ENCODE measurements at places on chromosomes 11 and 22.
A peak's percentile ranks its signal among the peaks of the same experiment; 100 is the strongest.

- DNase-seq: no peak
Measured at GRCh38 chr11:58164389-58164788, 24.5 kb upstream of the OR9Q2 start.

DNA sequence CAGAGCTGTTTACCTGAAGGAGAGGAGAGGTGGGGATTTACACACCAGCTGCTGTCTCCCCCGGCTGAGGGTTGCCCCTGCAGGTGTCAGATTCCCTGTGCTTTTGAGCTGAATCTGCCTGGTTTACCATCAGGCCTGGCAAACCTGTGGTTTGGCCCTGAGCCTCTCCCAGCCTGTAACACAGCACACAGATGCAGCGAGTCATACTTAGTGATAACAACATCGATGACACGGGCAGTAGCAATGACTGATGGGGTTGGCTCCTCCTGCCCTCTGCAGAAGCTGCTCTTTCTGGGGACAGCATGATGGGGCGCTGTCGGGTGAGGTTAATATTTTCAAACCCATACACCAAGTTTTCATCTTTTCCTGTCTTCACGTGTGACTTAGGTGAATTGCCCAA is 380.0 kb upstream of the B3GAT1 start:
- no peak for DNase-seq

- DNase-seq: peak; percentile 33
Measured at GRCh38 chr11:15775015-15775541, 581.3 kb downstream of the SOX6 start.

GRCh38 chr11:57391539-57391938 is 1.1 kb upstream of the PRG2 start:
- DNase-seq: no peak

DNA sequence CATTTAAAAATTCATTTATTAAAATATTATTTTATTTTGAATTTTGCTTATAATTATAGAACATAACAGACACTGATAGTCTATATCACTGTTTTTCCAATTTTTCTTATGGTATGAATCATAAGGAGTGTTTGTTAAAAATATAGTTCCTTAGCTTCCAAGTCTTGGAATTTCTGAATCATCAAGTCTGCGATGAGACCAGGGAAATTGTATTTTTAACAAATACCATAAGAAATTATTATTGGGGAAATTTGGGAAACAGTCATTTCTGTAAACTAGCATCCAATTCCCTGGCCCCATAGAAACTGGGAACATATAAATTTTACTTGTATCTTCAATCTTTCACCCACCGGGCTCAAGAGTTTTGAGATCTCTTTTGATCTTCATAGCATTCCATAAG is 38.0 kb upstream of the PICALM start:
- DNase-seq: peak; percentile 38

DNA sequence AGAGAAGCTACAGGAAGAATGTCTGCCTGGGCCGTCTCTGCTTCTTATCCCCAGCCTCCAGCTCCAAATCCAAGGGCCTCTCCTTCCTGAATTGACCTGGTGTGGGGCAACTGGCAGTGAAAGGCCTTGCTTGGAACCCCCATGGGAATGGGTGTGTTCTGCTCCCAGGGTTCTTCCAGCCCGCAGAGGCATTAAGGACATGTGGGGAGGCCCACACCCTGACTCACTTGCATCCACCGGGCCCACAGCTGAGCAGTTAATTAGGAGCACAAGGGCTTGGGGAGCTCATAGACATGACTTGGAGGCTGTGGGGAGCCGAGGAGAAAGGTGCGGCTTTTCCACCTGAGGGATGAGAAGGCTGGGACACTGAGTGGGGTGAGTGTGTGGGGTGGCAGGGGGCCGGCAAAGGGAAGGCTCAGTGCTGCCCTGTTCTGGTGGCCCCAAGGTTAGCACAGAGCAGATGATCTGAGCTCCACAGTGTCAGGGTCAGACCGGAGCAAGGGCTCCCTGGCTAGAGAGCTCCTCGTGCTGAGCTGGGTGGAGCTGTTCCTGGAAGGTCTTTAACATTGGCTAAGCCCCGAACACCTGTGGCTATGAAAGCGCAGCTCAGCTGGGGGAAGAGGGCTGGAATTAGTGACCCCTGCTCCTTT is 64.5 kb upstream of the NECTIN1 start:
- DNase-seq: no peak

DNA sequence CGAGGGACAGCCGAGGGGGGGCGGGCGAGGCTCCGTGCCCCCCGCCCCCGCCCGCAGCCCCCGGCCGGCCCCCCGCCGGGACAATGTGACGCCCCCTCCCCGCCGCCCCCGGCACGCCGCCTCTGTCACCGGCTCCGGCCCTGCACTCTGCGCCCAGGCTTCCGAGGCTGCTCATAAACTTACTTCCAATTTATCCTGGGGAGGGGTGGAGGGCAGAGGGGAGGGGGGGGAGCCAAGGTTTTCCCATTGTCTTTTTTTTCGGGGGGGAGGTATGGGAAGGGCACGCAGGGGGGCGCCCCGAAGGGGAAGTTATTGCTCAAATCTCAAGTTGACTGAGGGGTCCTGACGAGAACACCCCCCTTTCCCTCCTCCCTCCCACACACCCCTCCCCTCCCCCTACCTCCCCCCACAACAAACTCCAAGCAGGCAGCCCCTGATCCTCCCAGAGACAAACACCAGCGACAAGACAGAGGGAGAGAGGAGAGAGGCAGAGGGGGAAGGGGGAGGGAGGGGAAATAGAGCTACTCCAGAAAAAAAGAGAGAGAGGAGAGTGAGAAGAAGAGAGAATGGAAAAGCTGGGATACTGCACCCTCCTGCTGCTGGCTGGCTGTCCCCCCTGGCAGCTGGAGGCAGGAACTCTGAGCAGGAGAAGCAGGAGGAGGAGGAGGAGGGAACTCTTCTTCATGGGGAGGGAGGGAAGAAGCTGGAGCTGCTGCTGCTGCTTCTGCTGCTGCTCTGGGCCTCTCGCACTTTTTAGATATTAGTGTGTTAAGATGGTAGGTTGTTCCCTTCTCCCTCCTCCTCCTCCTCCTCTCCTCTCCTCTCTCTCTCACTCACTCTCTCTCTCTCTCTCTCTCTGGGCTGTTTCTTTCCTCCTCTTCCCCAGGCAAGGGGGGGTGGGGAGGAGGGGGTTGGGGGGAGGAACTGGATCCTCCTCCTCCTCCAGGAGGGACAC is 631 bp downstream of the PHF21A start:
- DNase-seq: peak; percentile 82

- DNase-seq: no peak
Measured at GRCh38 chr11:47271961-47272661, 2.2 kb downstream of the MADD start.

DNA sequence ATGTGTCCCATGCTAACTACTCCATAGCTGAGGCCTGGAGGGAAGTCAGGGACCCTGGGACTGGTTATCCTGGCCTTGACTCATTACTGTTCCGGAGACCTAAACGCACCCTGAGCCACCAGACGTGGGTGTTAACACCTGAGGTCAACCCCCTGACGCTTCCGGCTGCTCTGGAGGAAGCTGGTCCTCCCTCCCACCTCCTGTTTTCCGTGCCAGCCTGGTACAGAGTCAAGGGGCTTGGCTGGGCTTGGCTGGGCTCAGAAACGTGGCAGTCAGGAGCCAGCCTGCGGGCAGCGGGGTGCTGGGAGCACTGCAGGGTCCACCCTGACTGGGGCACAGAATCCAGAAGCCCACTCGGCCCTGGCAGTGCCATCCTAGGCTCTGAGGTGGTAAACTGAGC is 2.6 kb downstream of the TMPRSS4 start:
- no peak for DNase-seq

DNA sequence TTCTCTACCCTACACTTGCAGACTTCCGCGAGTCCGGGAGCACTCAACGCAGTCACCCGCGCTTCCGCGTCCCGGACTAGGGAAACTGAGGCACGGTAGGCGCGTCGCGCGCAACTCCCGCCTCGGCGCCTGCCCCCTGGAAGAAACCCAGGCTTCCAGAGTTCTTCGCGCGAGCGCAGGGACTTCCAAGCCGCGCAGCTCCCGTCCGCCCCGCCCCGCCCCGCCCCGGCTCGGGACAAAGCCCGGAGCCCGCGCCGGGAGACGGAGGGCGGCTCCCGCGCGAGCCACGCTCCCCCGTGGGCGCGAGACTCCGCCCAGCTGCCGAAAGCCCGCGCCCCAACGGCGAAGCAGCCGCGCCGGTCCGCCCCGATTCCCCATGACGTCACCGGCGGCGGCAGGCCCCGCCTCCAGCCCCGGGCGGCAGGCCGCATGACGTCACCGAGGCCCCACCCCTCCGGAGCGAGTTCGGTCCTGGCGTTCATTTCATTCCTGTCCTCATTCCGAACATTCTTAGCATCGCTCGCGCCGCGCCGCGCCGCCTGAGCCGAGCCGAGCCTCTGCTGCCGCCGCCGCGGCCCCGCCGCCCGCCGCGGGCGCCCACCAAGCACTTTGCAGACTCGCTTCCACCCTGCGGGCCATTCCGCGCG is at the start of gene TEAD1:
TSS of gene TEAD1 (plus strand) at position 498 of the 647 bp plus-strand sequence.
- DNase-seq: peak; percentile 96

DNA sequence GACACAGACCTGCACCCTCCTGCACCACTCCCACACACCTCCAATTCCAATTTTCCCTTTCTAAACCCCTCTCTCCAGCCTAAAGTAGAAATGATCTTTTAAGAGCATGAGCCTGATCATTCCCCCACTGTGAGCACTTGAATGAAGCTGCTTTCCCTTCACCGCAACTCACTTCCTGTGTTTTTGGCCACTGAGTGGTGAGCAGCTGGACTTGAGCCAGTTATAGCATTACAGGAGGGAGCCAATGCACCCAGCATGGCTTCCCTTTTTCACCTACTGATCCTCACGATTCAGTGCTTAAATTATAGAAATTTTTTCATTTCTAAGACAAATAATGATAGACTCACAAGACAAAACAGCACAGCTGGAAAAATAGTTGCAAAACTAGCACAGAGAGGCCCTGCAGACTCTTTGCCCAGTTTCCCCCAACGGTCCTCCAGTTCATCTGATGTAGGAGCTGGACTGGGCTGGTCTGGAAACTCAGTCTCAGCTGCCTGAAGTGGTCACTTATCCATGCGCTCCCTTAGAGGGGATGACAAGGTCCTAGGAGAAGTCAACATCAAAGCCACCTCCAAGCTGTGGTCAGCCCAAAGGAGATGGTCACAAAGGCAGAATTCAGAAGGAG is 9.7 kb upstream of the APOL4 start:
- peak; percentile 77 for DNase-seq

Measured in astrocyte of the spinal cord (primary cell).